Neural crest cell (in vitro differentiated cells): ENCODE measurements at places on chromosomes 3 and 15. TPM values are rescaled to one million over a fixed set of nuclear protein-coding genes. Genes with fewer than 3 reads are reported as not detected.

Gene DPPA2
- total RNA-seq = 0.86 and 1.1 TPM in 2 replicates

- no peak for DNase-seq
- no peaks in the 10 kb centered on the region for H3K27me3 ChIP-seq
- no peak overlapping the region for H3K4me3 ChIP-seq
Observed at GRCh38 chr15:40064231-40064894, 25.4 kb upstream of the SRP14 start.

- H3K27ac ChIP-seq = no peak overlapping the region
- no peak overlapping the region for H3K4me3 ChIP-seq
- no peaks in the 10 kb centered on the region for H3K27me3 ChIP-seq
- peaks cover 8% of the 10 kb centered on the region for H3K4me1 ChIP-seq
- no peaks in the 10 kb centered on the region for H3K36me3 ChIP-seq
Observed at GRCh38 chr15:58564981-58565380, 133.2 kb downstream of the LIPC start.

DNA sequence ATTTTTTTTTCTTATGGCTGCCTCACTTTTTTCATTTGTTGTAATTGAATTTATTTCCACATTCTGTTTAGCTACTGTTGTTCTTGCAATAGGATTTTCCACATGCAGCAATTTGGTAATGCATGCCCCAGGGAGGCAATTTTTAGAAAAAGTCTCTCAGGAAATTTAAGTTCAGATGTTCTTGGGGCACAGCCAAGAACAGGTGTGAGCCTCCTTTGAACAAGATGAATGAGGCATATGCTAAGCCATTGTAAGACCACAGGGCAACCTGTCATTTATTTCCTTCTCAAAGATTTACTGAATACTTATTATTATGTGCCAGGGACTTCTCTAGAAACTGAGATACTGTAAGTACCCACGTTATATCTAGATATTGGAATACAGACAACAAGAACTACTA is 549.5 kb downstream of the DIPK2A start:
- DNase-seq = no peak
- no peak overlapping the region for H3K27ac ChIP-seq
- H3K36me3 ChIP-seq = no peaks in the 10 kb centered on the region
- H3K27me3 ChIP-seq = no peaks in the 10 kb centered on the region
- no peaks in the 10 kb centered on the region for H3K4me1 ChIP-seq
- H3K4me3 ChIP-seq = no peak overlapping the region

DNA sequence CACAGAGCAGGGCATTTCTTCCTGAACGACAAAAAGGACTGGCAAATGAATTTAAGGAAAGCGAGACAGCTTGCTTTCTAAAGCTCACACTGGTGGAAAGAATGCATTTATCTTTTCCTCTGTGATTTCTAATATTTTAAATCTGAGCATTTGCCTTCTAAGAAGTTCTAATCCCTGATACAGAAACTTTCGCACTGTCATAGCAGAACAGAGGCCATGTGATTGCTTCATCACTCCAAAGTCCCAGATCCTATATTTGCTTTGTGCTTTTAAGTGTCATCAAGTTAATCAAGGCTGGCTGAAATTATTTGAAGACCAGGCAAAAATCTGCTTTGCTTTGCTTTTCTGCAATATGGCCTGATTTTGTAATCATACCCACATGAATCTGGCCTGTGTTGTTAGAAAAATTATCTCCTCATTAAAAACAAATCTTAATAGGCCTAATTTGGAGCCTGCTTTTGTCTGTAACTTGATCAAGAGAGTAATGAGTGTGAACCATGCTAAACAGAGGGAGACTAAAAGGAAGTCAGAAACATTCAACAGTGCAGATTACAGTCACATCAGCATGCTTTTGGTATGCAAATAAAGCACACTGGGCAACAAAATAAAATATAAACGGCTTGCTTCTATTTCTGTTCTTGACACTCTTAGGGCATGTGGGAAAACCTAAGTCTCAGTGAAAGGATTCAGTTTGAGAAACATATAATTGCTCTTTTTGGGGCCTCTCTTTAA is 178.2 kb upstream of the ADAMTS9 start:
- H3K27ac ChIP-seq = no peak overlapping the region
- peaks cover 5% of the 10 kb centered on the region for H3K36me3 ChIP-seq
- H3K4me3 ChIP-seq = no peak overlapping the region
- DNase-seq = no peak

DNA sequence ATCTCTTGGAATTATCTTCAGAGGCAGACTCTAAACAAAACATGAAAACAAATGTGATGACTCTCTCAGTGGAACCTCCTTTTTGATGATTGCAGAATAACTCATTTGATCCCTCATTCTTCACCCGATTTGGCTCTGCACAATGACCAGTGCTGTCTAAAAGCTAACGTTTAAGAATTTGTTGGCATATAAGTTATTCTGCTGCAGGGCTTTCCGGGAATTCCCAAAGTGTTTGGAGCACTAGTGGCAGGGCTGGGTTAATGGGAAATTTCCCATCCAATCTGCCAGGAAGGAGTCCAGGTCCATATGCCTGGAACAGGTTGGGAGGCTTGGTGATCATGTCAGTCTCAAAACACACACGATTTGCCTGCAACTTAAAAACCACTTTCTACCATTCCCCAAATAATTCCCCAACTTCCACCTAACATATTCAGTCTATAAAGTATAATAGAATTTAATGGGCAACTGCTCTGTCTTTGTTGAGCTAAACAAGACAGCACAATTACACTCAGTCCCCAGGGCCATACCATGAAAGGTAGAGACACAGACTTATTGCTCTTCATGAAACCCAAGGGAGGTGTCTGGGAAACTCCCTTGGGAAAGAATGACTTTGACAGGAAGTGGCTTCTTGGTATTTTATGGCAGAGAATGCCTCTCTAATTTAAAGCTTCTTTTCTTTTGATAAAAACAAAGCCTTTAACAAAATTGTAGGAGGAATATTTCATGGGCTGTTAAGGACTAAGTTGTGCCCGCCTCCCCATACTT is 38.0 kb downstream of the ARRDC4 start:
- H3K4me3 ChIP-seq = no peak overlapping the region
- DNase-seq = no peak
- no peak overlapping the region for H3K27ac ChIP-seq
- H3K4me1 ChIP-seq = peaks cover 5% of the 10 kb centered on the region

GRCh38 chr3:39269528-39269927 is 10.3 kb downstream of the CX3CR1 start:
- no peak for DNase-seq
- no peak overlapping the region for H3K4me3 ChIP-seq
- no peaks in the 10 kb centered on the region for H3K4me1 ChIP-seq
- H3K27ac ChIP-seq = no peak overlapping the region

DNA sequence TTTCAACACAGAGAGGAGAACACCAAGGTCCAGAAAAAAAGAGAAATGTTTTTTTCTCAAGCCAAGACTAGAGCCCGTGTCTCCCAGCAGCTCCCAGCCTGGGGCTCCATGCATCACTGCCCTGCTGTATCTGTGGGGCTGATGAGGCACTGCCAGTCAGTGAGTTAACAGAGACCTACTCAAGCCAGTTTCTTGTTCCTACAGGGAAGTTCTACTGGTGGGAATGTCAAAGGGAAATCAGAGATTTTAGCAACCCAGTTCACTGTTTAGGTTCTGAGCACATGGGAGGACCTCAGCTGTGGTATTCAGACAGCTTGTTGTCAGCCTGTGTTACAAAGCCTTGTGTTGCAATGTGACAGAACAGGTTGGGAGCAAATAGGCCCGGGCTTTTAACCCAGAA is 234.3 kb downstream of the TLE3 start:
- H3K4me3 ChIP-seq = no peak overlapping the region
- DNase-seq = no peak
- no peak overlapping the region for H3K27ac ChIP-seq
- H3K36me3 ChIP-seq = no peaks in the 10 kb centered on the region
- H3K27me3 ChIP-seq = peaks cover 33% of the 10 kb centered on the region
- H3K4me1 ChIP-seq = peaks cover 13% of the 10 kb centered on the region

DNA sequence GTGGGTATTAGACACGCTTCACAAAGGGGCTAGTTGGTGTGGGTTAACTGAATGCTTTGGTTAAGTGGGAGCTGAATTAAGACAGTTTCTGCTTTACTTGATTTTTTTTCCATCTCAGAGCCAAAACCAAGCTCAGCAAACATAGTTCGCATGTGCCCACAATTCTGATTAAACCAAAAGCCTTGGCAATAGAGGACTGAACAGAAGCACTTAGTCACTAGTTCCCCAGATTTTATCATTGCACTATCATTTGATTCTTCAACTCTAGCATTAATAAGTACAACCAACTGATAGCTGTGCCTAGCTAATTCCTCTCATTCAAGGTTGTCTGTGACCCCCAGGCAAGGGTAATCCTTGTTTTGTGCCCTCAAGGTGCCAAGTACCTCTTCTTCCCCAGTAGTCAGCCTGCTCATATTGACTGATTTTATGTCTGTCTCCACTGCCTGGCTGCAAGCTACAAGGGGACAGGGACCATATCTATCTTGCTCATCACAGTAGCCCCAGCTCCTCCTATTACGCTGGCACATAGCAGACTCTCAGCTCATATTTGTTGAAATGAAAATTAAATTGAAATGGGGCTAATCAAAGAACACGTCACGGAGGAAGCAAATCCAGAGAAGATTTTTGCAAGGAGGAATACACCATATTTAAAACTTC is 9.9 kb upstream of the ARHGEF3 start:
- no peak overlapping the region for H3K27ac ChIP-seq
- no peaks in the 10 kb centered on the region for H3K4me1 ChIP-seq
- peaks cover 2% of the 10 kb centered on the region for H3K27me3 ChIP-seq
- H3K36me3 ChIP-seq = no peaks in the 10 kb centered on the region

- no peak overlapping the region for H3K4me3 ChIP-seq
- no peaks in the 10 kb centered on the region for H3K27me3 ChIP-seq
- peaks cover 19% of the 10 kb centered on the region for H3K36me3 ChIP-seq
- peak overlapping the region; percentile 8 for H3K27ac ChIP-seq
- no peaks in the 10 kb centered on the region for H3K4me1 ChIP-seq
- DNase-seq = no peak
Observed at GRCh38 chr3:160278210-160278609, 53.0 kb downstream of the C3orf80 start.

DNA sequence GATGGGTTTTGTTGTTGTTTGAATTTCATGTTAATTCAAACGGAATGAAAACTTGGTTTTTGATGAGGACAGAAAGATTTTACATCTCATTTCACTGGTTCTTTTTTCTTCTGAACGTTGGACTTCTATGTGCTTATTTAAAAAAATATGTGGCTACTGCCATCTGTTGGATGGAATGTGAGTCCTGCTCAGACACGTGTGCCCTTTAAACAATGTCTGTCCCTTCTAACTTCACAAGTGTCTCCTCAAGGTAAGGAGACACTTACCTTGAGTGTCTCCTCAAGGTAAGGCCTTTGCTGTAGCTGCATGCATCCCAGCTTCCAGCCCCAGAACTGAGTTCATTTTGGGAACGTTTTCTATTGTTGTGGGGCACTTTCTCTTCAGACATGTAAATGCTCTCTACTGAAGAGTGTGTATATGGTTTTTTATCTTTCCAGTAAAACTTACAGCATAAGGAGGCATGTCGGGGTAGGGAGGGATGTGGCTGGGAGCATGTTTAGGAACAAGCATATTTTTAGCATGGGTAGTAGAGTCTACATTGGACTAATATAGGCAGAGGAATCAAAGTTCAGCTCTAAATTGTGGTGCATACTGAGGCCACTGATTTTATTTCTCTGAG is 63.1 kb upstream of the UBE3A start:
- H3K4me3 ChIP-seq = no peak overlapping the region
- DNase-seq = no peak
- no peak overlapping the region for H3K27ac ChIP-seq
- no peaks in the 10 kb centered on the region for H3K36me3 ChIP-seq
- peaks cover 13% of the 10 kb centered on the region for H3K4me1 ChIP-seq

- H3K27ac ChIP-seq = no peak overlapping the region
- no peak overlapping the region for H3K4me3 ChIP-seq
- no peak for DNase-seq
- H3K36me3 ChIP-seq = peaks cover 7% of the 10 kb centered on the region
Observed at GRCh38 chr3:128094295-128095151, 29.1 kb downstream of the RUVBL1 start.

- peaks cover 5% of the 10 kb centered on the region for H3K4me1 ChIP-seq
- no peaks in the 10 kb centered on the region for H3K27me3 ChIP-seq
- DNase-seq = no peak
- H3K36me3 ChIP-seq = peaks cover 3% of the 10 kb centered on the region
- no peak overlapping the region for H3K4me3 ChIP-seq
- H3K27ac ChIP-seq = no peak overlapping the region
Observed at GRCh38 chr3:108021131-108021530, 69.7 kb downstream of the CD47 start.

DNA sequence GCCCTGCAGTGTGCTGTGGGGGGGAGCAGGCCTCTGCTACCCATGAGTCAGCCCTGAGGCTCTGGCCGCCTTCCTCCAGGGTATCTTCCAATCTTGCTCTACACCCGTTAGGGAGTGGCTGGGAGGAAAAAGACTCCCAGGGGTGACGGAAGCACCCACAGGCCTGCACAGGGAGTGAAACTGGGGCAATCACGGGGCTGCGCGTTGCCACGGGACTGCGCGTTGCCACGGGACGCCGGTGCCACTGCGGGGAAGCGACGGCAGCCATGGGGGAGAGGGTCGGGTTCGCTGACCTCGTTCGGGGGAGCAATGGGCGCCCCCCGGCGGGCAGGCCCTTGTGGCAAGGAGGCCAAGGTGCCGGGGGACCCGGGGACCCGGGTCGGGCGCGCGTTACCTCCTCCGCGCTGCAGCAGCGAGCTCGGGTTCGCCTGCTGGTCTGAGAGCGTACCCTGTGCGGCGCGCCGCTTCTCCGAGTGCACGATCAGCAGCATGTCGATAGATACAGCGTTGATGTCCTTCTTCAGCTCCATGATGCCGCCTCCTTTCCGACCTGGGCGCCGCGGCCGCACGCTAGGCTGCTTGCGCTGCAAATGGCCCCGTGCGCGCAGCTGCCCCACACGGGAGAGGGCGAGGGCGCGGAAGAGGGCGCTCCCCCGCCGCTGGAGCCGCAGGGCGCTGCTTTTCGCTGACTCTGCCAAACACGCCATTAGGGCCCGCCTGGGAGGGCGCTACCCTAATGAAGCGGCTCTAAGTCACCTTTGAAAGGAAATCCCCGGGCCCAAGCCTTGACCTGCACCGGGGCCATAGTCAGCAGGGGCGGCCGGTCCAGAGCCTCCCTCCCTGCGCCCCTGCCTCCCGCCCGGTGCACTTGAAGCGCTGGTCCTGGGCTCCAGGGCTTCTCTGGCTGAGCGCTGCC is at the start of gene KY:
Gene KY (minus strand): TSS at position 592 of the 916 bp plus-strand sequence. CDS start 62 bp downstream, at position 530.
- no peaks in the 10 kb centered on the region for H3K36me3 ChIP-seq
- no peak within 1 kb of the TSS for H3K27ac ChIP-seq
- H3K4me3 ChIP-seq = peak within 1 kb of the TSS; percentile 75
